ENCODE measurements at places on chromosomes 11 and 22.

DNA sequence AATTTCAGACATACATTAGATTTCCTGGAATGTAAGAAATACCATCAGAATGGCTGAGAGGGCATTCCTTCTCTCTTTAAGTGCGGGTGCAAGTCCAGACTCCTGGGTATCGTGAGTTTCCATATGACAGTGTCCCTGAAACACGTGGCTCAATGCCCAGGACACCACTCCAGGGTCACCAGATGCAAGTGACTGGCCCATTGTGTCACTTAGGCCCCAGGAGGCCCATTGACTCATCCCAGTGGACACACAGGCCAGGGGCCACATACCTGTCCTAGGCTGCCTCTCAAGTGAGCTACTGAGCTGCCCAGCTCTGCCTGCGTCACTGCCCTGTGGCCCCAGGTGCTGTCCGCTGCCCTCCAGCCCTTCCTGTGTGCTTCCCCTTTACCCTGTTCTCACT lies 18.5 kb downstream of the FBLN1 start:
- DNase-seq: no peak

DNA sequence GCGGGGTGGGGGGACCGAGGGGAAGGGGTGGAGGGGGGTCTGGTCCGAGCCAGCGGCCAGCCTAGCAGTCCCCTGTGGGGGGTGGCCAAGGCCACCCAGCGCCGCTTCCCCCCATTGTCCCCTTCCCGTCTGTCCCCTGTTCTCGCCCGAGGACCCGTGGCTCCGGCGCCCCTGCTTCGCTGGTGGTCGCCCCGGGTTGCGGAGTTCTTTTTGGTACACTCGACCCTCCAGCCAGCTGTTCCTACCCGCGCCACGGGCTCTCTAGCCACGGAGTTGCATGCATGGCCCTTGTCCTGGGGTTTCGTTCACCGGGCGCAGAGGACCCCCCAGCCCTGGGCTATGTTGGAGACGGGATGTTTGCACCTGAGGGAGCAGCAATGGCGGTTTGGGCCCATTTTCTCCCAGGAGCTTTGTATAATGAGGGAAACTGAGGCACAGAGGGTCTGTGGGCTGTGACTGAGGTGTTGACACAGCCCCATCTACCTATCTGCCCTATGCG lies 489 bp downstream of the RNF214 start:
- DNase-seq: no peak

- DNase-seq: no peak
Measured at GRCh38 chr11:65786786-65787636, at the start of gene OVOL1. OVOL1 (plus strand) TSS chr11:65787063; CDS start chr11:65787374, 311 bp downstream.

DNA sequence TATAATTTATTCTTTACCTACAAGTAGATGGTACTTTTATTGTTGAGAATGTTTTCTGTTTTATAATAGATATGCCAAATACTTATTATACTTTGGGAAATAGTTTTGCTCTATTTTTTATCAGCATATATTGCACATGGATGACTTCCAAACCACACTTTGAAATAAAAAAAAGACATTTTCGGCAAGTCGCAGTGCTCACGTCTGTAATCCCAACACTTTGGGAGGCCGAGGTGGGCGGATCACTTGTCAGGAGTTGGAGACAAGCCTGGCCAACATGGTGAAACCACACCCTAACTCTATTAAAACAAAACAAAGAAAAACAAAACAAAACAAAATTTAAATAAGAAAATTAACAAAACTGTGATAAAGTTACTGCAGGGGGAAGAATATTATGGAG lies 983.9 kb upstream of the CNTN5 start:
- no peak for DNase-seq

DNA sequence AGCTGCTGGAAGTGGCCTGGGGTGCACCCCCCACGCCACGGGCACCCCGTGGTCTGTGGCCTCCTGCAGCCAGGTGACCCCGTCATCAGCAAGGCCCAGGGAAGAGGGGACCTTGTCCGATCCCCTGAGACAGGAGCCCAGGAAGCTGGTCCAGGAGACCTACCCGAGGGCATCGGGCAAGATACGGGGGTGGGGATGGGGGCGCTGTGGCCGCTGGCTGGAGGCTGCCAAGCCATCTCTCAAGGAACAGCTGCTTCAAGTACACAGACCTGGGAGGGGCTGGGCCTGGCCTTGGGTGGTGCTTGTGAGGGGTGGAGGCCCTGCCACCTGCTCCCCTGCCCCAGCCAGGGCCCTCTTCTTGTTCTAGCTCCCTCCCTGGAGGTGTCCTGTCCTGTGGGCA lies 1272.1 kb downstream of the BRD1 start:
- no peak for DNase-seq

GRCh38 chr11:130467116-130467900 lies 18.9 kb downstream of the ADAMTS15 start:
- no peak for DNase-seq

DNA sequence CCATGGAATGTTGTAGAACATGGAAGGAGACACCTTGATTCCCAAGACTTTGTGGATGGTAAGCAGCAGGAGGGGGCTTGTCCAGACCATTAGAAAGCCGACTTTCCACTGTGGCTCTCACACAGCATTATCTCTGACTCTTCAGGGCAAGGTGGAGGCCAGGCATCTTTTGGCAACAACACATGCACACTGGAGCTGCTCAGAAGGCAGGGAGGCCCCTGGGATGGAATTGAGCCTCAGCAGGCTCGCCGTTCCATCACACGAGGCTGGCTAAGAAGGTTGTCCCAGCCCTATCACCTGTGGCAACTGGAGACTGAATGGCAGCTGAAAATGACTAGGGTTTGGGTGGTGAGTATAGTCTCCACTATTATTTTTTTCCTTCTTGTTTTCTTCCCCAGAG lies 76.3 kb upstream of the TMEM45B start:
- DNase-seq: no peak

DNA sequence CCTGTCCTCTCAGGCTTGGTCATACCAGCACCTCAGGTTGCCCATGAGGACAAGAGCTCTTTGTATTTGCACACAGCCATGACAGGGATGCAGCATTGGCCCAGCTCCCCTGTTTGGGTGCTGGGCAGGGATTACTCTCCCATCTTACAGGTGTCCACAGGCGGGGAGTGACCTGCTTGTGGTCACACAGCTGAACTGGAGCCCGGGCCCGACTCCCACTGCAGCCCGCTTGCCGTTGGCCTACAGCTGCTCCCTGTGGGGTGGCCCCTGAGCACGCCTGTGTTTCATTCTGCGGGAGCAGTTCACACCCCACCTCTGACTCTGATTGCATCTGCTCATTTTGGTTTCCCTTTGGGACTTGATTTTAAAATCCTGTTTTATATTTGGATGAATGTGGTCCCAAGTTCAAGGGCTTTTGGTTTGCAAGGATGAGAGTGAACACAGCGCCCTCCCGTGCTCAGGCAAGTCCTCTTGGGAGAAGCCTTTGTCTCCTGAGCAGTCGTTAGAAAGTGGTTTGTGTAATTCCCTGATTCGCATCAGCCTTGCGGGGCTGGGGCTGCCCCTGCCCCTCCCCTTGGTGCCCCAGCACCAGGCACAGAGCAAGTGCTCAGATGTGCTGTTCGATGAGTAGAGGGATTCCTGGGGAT lies 9.3 kb downstream of the PICK1 start:
- DNase-seq: no peak

- DNase-seq: no peak
Measured at GRCh38 chr11:5367448-5368074, 16.1 kb upstream of the OR51M1 start.

DNA sequence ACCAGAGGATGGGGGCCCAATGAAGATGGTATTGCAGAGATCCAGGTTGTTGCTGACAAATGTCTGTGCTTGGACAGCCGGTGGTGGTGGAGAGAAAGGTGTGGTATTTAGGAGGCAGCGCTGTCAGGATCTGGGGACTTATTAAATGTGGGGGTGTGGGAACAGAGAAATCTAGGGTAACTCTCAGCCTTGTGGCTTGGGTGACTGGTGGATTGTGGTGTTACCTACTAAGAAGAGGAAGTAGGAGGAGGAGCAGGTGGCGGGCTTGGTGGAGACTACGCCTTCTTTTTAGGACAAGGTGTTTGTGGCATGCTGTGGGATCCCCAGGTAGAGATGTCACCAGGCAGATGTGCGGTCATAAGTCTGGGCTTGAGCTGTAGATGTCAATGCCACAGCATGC lies 144.0 kb downstream of the GRIK4 start:
- DNase-seq: no peak

DNA sequence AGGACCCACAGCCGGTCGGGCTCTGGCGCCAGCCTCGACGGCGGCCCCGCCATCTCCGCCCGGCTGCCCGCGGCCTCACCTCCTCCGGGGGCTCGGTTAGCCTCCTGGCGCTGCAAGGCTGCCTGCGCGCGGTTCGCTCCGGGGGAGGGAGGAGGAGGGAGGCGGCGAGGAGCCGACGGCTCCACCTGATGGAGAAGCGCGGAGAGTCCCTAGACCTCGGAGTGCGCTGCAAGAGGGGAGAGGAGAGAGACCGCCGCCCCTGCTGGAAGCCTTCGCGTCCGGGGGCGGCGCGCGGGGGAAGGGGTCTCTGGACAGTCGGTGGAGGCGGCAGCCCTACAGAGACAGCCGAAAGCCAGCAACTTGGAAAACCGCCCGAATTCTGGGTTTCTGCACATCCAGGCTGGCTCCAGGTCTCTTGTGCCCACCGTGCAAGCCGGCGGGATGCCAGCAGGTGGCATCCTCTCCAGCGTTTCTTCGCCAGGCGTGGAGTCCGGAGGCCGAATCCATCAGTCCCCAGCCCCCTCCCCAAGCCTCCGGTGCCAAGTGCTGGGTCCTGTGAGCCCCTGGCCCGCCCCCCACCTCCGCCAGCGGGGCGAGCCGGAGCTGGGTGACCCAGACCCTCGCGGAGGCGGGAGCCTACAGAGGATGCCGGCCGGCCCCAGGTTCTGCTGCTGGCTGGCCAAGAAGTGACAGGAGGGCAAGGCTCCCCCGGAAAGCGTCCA lies 2.9 kb upstream of the KIRREL3 start:
- DNase-seq: no peak

DNA sequence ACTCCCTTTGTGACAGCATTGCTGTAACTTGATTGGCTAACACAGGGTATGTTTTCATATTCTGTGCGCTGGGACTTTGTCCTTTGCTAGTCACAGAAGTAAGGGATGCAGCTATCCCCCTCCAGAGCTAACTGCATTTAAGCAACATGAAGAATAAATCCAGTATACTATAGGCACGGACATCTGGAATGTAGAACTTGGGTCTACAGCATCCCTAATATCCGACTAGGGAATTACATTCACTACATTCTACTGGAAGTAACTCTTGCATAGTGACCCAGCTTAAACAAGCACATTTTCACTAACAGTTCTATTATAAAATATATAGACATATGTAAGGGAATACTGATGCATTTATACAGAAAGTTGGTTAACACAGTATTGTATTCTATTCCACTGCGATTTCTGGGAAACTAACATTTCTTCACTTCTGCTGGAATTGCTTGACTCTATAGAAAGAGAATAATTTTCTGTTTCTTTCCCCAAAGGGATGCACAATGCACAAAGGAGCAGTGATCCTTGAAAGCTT lies 13.1 kb downstream of the VSIG10L2 start:
- DNase-seq: no peak

DNA sequence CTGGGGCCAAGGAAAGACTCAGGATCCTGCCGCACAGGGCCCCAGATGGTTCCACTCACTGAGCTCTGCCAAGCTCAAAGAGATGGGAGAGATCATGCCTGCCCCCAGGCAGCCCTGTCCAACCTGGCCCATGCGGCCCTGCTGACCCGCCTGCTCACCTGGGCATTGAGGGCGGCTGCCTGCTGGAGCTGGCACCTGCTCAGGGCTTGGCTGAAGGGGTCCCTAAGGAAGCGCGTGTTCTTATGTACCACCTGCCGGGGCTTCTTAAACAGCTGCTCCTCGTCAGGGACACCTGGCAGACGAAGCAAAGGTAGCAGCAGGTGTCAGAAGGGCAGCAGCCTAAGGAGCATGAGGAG lies 5.5 kb downstream of the ESS2 start:
- no peak for DNase-seq

DNA sequence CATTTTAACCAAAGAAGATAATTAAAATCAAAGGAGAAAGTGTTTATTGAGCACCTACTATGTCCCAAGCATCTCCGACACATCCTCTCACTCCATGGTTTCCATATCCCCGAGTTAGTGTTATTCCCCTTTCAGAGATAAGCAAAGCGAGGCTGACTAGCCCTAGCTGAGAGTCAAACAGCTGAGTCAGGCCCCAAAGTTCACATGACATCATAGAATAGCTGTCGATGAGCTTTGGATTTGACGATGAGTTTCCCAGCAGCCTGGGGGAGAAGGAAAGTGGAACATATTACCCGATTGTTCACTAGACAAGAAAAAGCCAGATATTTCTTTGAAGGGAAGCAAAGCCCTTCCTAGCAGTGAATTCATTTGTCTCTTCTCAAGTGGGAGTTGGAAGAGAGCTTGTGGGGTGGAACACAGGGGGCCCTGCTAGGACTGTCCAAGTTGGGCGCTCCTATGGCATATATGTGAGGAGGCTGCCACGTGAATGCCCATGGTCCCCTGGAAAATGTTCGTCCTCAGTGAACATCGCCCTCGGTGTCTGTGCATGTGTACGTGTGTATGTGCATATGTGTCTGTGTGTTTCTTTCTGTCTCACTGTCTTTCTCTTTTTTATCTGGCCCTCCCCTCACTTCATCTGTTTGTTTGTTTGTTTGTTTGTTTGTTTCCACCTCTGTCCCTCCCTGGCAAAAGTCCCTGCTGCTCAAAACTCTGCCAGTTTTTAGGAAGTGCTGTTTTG lies 493 bp upstream of the CYTH4 start:
- DNase-seq: no peak

DNA sequence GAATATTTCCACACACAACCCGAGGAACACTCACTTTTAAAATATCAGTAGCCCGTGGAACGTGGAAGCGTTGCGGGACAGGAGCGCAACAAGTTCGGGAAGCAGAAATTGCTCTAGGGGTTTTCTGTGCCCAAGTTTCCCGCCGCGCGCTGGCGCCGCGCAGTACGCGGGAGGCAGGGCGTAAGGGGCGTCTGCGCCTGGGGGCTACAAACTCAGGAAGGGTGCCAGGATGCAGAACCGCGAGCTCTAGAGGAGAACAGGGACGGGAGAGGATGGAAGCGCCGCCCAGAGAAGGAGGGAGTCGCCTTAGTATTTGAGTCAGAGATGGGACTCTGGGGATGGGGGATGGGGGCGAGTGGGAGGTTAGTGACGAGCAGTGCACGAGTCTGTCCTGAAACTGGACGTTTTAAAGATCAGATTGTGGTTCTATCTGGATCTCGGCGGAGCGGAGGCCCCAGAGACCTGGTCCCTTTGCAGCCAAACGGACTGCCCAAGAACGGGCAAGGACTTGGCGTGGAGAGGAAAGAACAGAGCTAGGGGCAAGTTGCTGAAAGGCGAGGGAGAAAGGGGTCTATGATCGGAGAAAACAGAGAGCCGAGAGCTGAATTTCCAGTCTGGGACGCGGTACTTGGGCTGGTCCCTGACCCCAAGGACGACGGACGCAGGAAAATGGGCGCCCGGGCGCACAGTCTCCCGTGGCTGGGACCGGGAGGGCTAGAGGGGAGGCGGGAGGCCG lies 4.7 kb downstream of the BSX start:
- DNase-seq: no peak

- DNase-seq: no peak
Measured at GRCh38 chr11:114624455-114625207, 29.0 kb upstream of the NXPE4 start.
